ENCODE measurements at places on chromosomes 11 and 22.

DNA sequence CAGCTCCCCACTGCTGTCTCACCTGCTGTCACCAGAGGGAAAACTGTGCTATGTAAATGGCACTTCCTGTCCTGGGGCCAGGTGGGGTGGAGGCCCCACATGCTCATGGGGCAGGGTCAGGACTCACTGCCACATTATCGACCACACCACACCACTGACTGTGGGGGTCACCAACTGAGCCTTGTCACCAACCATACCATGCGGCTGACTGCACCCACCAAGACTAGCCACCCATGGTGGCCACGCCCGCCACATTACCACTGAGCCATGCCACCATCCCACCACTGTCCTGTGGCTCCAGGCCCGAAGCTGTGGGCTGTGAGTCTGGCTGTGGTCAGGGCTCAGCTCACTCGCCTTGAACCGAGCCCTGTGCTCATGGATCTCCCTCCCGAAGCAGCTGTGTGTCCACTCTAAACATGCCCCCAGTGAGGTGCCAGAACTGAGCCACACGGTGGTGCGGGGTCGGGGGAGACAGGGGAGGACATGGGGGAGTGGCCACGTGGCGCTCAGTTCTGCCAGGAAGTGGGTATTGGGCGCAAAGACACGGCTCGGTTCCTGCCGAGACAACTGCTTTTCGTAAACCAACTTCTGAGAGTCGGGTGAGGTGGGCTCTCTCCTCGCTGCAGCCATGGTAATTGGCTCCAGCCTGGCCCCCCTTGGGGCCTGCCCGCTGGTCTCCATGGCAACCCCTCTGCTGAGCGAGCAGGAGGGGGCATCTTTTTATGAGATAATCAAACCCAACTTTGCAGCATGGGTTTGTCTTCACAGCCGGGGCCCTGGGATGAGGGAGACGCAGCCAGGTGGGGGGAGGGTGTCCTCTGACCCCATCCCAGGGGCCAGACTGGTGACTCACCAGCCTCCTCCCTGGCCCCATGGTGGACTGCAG is 23.2 kb downstream of the RTN4R start:
- DNase-seq, result no peak

DNA sequence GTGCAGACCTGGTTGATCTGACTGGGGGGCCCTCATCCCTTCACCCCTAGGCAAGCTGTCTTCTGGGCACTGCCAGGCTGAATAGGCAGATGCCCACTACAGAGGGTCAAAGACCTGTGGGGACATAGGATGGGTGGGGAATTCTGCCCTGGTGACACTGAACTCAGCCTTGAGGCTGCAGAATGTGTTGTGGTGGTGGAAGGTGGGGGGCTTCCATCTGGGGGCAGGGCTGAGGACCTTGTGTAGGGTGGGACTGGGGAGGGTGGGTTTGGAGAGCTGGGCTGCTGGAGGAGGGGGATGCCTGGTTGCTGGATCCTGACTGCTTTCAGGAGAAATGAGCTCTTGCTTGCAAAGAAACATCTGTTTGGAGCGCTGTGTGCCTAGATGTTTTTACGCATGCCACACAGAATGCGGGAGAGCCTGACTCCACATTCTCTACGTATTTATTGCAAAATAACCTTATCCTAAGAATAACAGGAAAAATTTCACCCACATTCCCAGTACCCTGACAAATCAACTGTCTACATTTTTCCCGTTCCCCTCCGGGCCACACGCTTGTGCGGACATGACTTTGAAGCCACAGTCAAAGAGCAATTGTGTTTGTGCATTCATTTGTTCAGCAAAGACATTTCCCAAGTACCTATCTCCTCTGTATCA is 18.3 kb downstream of the SMIM38 start:
- no peak for DNase-seq

GRCh38 chr11:35418282-35419183 is 825 bp downstream of the SLC1A2 start:
- DNase-seq, result no peak

DNA sequence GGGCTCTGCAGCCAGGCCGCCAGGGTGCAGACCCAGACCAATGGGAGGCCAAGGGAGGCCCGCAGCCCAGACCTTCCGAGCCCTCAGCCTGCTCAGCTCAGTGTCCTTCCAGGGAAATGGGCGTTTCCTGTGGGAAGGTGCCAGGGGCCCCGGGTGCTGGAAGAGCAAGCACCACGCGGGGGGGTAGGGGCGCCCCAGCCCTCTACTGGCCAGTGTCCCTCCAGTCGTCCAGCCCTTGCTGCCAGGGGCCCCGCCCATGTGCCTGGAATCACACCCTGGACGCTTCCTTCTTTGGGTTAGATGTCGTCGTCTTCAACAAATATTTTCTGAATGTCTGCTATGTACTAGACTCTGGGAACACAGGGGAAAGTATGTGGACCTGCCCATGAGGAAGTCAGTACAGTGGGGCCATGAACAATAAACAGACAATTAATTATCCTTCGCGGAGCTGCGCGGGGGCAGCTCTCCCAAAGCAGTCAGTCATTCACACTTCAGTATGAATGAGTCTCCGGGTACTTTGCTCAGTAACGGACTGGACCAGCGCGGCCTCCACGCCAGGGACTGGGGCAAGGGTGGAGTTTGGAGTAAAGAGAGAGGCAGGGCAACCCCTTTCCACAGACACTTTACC is 60.2 kb downstream of the CDKN1C start:
- no peak for DNase-seq

DNA sequence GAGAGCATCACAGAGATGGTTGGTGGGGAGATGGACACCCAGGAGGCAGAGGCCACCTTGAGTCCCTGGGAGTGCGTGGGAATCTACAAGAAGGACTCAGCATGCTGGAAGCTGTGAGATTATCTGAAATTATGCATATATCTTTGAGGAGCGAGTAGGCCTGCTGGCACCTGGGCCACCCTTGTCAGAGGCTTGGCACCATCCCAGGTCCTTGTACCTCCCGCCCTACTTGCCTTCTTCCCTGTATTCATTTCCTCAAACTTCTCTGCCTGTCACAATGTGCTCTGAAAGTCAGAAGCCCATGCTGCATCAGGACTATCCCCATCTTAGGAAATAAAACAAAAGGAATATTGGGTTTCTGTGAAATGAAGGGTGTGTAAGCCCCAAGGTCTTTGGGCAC is 133.0 kb upstream of the CSNK2A3 start:
- no peak for DNase-seq

Data from NCI-H187 treated with DMSO at 0.1 percent for 48 hours (cell line).